ENCODE measurements at places on chromosomes 6 and 20.

DNA sequence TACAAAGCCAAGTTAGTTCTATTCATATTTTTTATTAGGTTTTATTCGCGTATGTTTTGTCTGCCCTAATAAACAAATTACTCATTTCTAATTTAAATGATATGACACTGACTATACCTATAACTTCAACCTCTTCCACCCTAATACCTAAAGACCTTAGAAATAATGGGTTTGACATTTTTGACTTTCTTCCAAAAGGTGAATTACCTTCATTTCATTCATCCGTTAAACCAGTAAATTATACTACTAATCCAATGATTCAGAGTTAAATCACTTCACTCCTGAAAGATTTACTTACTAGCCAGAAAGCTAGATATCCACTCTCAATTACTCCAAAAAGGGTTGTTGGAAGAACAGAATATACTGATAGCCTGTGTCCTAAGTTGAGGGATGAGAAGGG lies 5.2 kb downstream of the MRPS10 start:
- DNase-seq, result no peak

DNA sequence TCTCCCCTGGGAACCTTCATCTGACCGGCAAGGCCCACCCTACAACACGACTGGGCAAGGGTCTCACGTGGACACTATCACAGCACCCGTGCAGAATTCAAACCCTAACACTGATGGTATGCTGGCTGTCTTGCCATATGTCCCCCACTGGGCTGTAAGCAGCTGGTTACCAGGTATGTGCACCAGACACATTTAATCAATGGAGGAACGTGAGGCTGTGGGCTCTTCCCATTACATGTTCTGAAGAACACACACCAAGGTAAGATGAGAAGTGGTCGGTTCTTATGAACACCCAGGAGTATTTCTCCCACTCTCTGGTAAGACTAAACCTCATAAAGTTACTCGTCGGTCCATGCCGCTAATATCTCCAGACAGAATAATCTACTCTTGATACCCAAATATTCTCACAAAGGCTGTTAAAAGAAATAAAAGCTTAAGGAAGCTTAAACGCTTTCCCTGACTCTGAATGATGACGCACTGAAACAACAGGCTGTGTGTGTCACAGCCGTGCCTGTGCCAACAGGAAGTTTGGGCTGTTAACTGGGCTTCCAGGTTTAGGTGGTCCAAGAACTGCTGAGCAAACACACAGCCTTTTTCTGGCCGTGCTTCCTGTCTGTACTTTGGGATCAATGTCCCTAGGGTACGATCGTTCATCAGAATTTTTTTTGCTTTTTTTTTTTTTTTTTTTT lies 75.3 kb downstream of the SLC23A2 start:
- no peak for DNase-seq

- DNase-seq, result no peak
Measured at GRCh38 chr20:17498641-17499040, 32.5 kb downstream of the BFSP1 start.

GRCh38 chr6:15811107-15811506 lies 148.3 kb upstream of the DTNBP1 start:
- no peak for DNase-seq

DNA sequence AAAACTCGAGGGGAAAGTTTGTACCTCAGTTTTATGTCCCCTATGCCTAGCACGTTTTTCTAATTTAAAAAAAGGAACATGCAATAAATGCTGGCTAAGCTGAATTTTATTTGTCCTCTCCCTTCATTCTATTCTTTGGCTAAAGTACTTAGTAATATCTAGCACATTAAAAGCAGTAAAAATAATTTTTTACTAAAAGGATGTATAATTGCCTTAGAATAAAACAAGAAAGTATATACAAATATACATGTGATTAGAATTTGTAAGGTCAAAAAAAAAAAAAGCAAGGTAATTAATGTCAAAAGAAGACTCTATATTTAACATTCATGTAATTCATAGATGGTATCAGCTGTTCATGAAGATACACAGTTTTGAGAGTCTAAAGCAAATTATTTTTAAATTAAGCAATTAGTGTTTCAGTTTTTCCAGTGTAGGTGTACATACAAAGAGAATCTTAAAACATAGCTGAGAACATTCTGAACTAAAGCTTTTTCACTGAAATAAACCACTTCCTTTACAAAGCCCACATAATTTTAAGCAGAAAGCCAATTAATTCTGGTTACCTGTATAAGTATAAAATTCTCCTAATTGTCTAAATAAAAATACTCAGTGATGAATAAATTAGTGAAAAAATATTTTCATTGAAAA lies 32.4 kb downstream of the HBS1L start:
- no peak for DNase-seq

GRCh38 chr6:133730881-133731280 lies 158.0 kb upstream of the TCF21 start:
- DNase-seq, result no peak

- DNase-seq, result no peak
Measured at GRCh38 chr6:82408952-82409431, 45.4 kb downstream of the TPBG start.

GRCh38 chr6:32085759-32086459 lies 23.2 kb downstream of the TNXB start:
- no peak for DNase-seq

DNA sequence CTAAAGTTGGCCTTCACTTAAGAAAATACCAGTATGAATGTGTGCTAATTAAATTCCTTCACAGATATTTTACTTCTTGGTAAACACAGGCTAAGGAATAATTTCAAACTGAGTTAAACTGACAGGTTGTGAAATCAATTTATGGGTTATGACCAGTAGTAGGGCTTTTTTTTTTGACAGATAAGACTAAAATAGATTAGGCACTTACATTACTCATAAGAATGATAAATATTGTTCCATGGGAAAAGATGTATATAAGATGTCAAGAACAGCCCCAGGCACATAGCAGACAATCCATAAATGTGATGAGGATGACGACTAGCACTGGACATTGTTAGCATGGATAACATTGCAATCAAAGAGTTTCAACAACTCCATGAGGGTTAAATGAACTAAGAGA lies 22.9 kb downstream of the NT5E start:
- DNase-seq, result no peak

DNA sequence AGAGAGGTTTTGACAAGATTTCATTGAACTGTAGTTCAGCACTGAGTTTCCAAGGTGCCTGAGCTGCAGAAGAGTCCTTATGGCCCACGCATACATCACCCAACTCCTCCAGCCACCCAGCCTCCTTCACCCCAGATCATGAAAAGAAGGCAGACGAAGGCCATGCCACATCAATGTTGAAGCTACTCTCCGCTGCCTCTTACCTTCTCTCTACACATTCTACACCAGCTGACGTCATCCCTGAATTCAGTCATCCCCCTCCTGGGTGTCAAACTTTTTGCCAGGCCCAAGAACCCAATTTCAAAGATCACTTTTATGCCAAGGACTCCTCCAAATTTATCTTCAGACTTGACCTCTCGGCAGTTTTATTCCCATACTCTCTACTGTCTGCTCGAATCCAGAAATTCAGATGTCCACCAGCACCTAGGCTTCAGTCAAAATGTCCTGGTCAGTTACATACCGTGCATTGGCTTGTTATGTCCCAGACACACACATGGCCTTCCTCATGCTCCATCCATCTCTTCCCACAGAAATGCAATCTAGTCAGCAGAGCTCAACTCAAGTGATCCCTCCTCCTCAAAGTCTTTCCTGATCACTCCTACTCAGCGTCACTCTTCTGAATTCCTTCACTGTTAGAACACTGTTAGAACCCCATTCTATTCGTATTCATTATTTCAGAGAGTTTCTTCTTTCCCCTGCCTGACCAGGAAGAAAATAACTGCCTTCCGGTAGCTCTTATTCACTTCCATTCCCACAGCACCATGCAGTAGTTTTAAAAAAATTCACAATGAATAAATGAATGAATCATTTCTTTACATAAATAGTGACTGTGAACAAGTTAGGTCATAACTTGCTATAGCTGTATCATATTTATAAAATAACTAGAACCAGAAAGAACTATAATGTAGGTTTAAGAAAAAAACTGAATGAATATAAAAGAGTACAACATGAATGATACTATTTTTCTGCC lies 11.5 kb downstream of the ATXN1 start:
- DNase-seq, result no peak

Data from activated CD8-positive, alpha-beta memory T cell treated with anti-CD3 and anti-CD28 coated beads for 1 hour (primary cell).